Lower lobe of right lung (tissue), 2 donors: ENCODE measurements at places on chromosomes 3 and 15. TPM values are rescaled to one million over a fixed set of nuclear protein-coding genes. Genes with fewer than 3 reads are reported as not detected.
A peak's percentile ranks its signal among the peaks of the same experiment; 100 is the strongest.

GRCh38 chr15:58039079-58040035 is 26.2 kb downstream of the ALDH1A2 start:
- no peak for DNase-seq

- DNase-seq, result peak; percentile 80
Observed at GRCh38 chr15:81133782-81134461, at the start of gene CFAP161. TSS of gene CFAP161 (plus strand) at chr15:81134270. CDS start at chr15:81134330, 60 bp downstream.

DNA sequence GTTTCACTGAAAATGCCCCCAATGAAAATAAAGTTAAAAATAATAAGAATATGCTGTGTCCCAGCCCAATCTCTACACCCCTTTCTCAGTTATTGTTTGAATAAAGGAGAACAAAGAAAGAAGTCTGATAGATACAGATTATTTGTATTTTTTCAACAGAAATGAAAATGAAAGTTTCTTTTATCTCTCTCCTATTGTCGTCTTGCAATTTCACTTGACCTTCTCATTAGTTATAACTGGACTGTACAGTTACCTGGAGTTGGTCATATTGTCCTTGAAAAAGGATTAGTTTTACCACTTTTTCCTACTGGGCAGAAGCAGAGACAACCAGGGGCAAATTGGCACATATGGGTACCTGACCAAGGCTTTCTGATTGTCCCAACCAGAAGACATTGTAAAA is 440.0 kb downstream of the PDCD6IP start:
- DNase-seq, result no peak

GRCh38 chr3:47406762-47407149 is 25.9 kb downstream of the PTPN23 start:
- no peak for DNase-seq

DNA sequence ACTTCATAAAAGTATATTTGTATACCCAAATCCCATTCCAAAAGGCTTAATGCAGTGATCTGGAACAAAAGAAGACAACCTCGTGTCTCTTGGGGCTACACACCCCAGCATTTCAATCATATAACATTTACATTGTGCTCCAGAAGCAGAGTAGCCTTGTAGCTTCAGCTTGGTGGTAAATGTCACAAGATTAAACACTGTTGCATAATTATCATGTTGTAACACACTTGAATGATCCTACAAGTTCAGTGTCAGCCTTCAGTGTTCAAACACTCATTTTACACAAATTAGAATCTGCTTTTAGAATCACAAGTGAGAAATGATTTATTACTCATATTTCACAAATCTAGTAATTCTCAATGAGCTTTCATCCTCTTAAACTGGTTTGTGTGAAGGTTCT is 122.6 kb downstream of the CNTN3 start:
- DNase-seq, result no peak

DNA sequence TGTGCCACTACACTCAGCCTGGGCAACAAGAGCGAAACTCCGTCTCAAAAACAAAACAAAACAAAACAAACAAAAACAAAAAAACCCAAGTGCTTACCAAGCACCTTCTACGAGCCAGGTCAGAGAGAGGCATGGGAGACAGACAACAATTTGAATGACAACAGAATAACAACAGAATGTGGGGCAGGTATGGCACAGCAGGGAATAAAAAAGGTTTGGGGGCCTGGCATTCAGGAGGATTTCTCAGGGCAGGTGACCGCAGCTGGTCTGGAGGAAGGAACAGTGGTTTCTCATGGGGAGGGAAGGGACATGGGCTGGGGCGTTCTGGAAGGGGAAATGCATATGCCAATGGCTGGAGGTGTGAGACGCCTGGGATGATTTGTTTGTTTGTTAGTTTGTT is 22.5 kb upstream of the PARL start:
- DNase-seq, result no peak

DNA sequence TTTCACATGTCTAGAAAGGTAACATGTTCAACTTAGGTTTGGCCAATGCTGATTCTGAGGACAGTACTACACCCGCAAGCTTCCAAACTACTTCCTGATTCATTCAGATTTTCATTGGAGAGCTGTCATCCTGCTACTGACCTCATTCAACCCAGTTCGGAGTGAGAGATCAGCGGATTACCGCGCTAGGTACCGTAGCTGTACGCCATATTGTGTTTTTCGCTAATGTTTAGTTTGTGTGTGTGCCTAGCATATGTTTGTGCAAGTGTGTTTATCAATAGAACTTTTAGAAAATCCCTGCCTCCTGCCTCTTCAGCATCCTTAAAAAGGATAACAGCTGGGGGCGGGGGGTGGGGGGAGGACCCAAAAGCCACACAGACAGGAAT is 1.1 kb downstream of the ZBTB20 start:
- no peak for DNase-seq

DNA sequence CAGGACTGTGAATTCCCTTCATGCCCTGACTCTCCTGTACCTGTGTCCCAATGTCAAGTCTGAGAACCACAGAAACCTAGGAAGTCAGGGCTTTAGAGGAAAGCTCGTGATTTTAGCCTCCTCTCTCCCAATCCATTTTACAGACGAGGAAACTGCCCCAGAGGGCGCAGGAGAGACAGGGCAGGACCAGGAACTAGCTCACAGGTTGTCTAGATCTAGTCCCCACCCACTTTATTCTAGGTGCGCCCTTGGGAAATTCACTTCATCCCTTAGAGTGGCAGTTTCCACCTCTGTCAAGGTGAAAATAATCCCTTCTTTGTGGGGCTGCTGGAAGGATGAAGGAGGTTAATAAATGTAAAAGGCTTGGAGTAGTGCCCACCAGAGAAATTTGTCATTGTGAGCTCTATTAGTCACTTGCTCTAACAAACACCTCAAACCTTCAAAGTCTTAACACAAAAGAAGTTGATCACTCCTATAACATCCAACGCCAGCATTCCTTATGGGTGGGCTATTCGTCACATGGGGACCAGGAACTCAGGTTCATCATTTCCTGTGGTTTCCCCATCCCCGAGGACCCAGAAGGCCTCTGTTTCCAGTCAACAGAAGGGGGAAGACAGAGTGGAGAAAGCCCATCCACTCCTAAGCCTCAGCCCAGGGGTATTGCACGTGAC is 282.3 kb downstream of the XXYLT1 start:
- no peak for DNase-seq

DNA sequence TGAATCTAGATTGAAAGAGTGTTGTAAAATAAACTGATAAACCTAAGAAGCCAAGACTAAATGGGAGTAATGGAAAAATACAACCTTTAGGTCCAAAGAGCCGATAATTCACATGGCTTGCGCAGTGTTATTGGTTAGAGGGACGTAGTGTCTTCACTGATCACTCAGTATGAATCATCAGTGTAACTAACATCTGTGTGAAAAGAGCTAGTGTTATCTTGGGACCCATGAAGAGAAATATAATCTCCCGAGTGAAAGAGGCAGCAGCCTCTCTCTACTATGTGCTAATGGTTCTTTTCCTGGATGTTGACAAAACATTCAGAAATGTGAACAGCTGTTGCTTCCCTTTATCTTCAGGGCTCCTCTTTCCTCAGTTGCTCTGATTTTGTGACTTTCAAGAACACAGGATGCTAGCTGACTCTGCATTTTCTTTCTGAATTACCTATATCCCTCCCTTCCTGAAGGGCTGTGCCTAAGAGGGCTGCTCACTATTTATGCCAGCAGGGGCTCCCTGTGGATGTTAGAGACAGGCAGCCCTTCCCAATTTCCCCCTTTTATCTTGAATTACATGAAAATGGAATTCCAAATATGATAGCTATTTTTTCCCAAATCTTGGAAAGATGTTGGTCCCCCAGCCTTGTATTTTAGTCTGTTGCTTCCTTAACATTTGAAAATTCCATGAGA is 128.8 kb downstream of the GRM7 start:
- no peak for DNase-seq

DNA sequence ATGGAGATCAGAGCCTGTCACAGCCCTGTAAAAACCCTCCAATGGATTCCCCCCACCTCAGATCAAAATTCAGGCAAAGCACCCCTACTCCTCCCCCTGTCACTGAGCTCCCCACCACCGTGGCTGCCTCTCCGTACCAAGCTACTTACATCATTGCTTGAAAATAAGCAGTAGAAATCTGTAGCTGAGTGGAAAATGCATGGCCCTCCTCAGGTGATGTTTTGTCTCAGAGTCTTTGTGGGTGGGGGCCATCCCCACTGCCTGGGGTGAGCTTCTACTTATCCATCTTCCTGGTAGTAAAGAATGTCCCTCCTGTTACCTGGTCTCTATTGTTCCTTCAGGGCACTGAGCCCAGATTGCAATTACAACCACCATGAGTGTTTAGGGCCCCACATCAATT is 34.5 kb downstream of the SLCO2A1 start:
- no peak for DNase-seq

GRCh38 chr3:11954312-11954934 is 49.8 kb upstream of the SYN2 start:
- no peak for DNase-seq

- peak; percentile 72 for DNase-seq
Observed at GRCh38 chr15:74635228-74635627, 19.6 kb downstream of the CLK3 start.

DNA sequence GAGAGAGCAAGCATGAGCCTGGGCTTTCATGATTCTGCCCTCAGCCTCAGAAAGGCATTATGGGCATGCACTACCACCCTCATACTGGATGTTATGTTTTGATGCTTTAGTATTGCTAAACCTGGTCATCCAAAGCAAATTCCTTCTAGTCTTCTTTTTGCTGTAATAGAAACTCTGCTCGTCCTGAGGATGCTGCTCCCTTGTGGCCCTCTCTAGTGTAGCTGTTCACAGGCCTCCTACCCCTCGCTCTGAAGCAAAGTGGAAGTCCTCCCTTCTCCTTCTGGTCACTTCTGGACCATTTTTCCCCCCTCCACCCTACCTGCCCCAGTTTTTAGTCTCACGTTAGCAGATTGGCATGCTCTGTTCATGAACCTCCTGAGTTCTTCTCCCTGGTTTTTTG is 22.9 kb upstream of the CCNL1 start:
- DNase-seq, result no peak

DNA sequence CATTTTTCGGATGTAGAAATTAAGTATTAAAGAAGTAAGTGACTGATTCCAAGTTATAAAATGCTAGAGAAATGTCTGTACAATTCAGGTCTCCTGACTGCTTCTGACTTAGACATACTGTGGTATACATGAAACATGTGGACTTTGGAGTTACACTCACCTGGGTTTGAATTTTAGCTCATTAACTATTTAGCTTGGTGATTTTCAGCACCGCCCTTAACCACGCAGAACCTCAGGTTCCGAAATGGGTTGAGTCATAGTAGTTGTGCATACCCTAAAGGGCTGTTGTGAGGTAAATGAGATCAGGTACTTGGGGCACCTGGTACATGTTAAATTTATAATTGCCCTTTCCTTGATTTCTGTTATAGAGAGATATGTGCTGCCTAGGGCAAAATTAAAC is 32.9 kb upstream of the UTS2B start:
- DNase-seq, result no peak

DNA sequence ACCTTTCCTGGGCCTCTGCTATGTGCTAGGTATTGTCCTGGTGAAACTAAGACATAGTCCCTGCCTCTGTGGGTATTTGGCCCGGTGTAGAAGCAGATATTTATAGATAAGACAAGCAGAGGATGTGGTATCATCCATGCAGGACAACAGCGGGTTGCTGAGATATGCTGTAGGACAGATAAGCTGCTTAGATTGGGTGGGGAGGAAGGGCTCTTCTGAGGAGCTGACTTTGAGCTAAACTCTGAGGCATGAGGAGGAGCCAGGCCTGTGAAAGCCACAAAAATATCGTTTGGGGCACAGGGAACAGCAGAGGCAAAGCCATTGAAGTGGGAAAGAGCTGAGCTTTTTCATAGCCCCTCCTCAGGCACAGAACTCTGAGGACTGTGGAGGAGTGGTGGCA is 492.5 kb upstream of the CFAP20DC start:
- no peak for DNase-seq

PPP4R2 gene
- total RNA-seq, result 65.7 TPM

IL5RA gene
- total RNA-seq, result 5.6 TPM

IL20RB gene
- total RNA-seq, result 1.8 TPM

ASTE1 gene
- 8.1 TPM for total RNA-seq

GASK1A gene
- total RNA-seq, result 5.9 TPM

FHIT gene
- total RNA-seq, result 10.3 TPM

ACTC1 gene
- total RNA-seq, result 0.62 TPM

DNAH12 gene
- total RNA-seq, result 11.2 TPM
